GM13976 (cell line): ENCODE measurements at places on chromosomes 7 and 10.

DNA sequence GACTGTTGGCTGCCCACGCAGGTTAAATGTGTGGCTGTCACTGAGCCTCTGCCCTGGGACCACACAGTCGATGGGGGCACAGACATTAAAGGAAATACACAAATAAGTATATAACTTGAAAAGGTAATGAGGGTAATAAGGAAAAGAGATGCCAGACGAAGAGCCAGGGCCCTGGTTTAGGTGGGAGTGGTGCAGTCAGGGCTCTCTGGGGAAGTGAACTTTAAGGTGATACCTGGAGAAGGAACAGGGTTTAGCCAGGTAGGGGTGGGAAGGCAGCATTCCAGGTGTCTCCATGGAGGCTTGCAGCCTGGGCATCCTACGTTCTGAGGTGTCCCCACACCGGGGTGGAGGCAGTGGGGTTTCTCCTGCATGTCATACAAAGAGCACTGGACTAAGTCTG, 50.4 kb downstream of the UNC5B start:
- DNase-seq: no peak

DNA sequence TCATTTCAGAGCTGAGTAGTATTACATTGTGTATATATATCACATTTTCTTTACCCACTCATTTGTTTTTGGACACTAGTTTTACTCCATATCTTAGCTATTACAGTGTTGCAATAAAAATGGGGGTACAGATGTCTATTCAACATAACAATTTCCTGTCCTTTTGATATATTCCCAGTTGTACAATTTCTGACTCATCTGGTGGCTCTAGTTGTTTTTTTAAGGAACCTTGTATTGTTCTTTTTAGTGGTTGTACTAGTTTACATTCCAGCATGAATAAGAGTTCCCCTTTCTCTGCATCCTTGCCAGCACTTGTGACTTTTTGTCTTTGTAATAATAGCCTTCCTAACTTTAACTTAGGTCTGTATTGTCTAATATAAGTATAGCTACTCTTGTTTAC, 739.9 kb downstream of the XPNPEP1 start:
- DNase-seq: no peak

- DNase-seq: no peak
These were observed 14.9 kb downstream of the DLG5 start for GRCh38 chr10:77911535-77912123.

GRCh38 chr10:112565434-112566053, 118.5 kb downstream of the VTI1A start:
- DNase-seq: peak; percentile 27

DNA sequence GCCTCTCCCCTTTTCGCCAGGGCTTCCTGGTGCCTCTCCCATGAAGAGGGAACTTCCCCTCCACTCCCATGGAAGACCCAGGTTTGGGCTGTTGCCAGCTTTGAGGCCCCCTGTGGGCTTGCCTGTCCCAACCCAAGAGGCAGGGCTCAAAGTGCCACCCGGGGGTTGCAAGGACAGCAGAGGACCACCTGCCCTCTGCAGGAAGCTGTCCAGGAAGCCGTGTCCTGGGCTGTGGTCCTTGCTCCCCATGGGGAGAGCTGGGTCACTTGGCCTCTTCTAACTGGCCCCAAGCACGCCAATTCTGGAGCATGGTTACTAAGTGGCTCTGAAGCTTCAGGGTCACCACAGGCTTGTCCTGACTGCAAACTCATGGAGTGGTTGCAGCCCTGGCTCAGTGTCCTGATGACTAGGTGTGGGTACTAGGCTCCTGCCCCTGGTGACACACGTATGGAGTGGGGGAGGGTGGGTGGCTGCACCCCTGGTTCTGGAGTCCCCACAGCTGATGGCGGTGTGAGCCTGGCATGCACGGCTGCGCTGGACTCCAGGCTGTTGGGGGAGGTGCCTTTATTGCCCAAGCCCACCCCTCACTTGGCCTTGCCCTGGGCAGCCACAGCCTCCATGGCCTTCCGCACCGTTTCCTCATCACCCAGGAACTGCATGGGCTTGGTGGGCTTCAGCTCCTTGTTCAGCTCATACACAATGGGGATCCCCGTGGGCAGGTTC, 3.0 kb downstream of the PGAM2 start:
- DNase-seq: no peak
